T1000 (cell line): ENCODE measurements at places on chromosomes 6 and 20.

- no peak for DNase-seq
Measured at GRCh38 chr20:15047601-15048000, 710.2 kb upstream of the FLRT3 start.

DNA sequence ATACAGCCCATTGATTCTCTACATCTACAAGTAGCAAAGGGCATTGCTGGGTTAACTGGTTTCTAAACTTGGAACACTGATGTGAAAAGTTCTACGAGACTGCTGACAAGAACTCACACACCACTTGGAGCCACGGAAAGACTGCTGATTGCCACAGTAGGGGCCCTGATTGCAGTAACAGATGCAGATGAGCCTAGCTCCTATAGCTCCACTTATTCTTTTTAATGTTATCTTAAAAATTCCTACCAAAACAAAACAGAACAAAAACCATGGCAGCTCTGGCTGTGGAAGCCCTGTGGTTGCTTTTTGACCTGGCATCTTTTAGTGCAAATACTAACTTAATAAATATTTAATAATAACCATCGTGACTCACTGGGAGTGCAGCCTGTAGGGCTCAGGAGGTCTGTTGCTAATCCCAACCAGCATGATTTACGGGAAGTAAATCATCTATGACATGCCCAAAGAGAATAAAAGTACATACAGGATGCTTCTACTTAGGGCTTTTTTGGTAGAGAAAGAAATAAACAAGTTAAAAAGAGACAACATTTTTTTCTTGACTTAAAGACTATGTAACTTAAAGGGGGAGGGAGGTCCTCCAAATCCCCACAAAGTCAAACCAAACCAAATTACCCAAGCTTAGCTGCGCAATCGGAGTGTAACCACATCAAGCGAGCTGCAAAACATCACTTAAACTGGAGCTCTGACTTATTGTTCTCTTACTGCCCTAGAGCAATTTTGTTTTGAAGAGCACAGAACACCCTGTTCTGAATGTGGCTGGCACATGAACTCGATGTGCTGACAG is 87.2 kb downstream of the FKBP5 start:
- peak; percentile 28 for DNase-seq

DNA sequence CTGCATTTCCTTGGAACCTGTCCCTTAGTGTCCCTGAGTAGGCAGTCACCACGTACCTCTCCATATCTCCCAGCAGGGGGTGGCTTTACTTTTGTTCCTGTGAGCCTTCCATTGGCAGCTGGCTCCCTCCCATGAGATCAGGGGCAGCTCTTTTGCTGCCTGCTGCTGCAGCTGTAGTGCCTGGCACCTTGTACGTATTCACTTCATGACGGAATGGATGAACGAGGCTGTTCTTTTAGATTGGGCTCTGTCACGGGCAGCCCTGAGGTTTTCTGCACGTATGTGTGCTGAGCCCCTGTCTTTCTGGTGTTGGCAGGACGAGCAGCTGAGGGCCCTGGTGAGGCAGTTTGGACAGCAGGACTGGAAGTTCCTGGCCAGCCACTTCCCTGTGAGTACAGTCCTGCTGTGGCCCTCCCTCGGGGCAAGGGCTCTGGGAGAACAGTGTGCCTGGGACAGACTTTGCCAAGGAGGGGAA is 14.6 kb downstream of the MYBL2 start:
- no peak for DNase-seq

GRCh38 chr6:99993533-99994251 is at the start of gene MCHR2:
Gene MCHR2 (minus strand): TSS chr6:99994223. CDS start chr6:99956147, 38,076 bp downstream.
- DNase-seq: no peak

GRCh38 chr6:47086051-47086770 is 44.1 kb upstream of the ADGRF1 start:
- DNase-seq: no peak

DNA sequence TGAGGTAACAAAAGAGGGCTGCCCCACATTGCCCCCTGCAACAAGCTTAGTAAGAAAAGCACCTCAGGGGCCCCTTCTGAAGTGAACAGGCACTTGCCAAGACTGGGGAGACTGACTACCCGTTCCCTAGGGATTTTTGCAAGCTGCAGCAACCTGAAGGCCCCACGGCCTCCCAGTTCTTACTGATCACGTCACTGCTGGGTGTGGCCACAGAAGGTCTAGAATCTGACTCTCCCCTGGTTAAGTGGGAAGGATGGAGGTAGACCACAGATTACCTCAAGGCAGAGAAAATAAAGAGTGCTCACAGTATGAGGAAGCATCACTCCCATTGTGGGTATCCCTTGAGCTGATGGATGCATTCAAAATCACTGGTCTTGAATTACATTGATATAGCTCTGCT is 201.5 kb upstream of the KCNQ5 start:
- DNase-seq: peak; percentile 6

GRCh38 chr6:164152611-164153010 is 738.1 kb downstream of the QKI start:
- DNase-seq: no peak

- no peak for DNase-seq
Measured at GRCh38 chr6:72446430-72446829, 175.4 kb upstream of the KCNQ5 start.

- DNase-seq: no peak
Measured at GRCh38 chr20:57268399-57269076, 2.1 kb upstream of the BMP7 start.

DNA sequence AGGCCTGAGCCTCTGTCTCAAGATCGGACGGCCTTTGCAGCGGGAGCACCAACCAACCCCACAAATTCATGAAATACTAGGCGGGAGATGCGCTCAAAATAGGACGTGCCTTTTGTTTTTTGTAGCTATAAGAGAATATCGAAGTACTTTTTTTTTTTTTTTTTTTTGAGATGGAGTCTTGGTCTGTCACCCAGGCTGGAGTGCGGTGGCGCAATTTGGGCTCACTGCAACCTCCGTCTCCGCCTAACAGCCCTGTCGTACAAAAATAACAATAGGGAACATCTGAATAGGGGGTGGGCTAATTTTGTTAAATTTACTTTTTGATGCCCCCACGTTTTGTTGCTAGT is 5.9 kb upstream of the TUBB2A start:
- DNase-seq: no peak

- peak; percentile 24 for DNase-seq
Measured at GRCh38 chr6:2749969-2750600, 637 bp downstream of the MYLK4 start.

- DNase-seq: no peak
Measured at GRCh38 chr20:62266851-62267250, 28.5 kb downstream of the OSBPL2 start.

- peak; percentile 12 for DNase-seq
Measured at GRCh38 chr6:12572896-12573827, 143.4 kb upstream of the PHACTR1 start.

DNA sequence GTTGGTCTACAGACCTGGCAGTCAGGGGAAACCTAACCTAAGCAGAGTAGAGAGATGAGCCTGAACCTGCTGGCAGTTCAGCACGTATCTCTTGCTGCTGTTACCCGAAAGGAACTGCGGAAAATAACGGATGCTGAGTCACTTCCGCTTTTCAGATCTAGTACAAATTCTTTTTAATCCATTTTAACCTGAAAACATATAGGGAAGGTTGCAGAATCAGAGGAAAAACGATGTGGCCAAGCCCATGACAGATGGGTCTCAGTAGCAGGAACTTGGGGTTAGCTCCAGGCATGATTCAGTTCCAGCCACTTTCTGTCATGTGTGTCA is 351.9 kb upstream of the PRND start:
- no peak for DNase-seq

DNA sequence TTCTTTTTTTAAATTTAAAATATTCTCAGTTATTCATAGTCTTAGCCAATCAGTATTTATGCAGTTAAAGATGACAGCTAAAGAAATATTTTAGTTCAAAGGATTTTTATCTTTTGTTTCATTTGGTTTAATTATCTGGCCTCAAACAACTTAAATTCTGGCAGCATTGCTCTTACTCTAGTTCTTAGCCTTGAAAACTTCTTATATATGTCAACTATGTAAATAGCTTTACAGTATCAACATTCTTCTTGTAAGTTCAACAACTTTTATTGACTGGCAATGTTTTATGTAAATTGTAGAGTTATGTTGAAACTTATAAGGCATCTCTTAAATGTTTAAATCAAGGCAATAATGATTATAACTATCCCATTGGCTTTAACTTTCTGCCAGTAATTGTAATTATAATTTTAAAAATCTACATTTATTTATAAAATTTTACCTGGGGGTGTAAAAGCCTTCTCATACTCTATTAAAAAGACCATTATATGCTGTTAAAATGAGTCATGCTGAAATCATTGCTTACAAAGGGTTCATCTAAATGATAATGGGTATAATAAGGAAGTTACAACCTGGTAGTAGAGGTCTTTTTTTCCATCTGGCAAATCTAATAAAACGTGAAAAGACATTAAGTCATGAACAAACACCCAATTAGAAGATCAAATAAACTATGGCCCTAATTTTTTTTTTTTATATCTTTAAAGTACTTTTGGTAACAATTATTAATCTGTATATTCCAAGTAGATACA is 45.8 kb upstream of the FAM184A start:
- DNase-seq: no peak

GRCh38 chr6:46220352-46221221 is 49.8 kb upstream of the ENPP5 start:
- no peak for DNase-seq

DNA sequence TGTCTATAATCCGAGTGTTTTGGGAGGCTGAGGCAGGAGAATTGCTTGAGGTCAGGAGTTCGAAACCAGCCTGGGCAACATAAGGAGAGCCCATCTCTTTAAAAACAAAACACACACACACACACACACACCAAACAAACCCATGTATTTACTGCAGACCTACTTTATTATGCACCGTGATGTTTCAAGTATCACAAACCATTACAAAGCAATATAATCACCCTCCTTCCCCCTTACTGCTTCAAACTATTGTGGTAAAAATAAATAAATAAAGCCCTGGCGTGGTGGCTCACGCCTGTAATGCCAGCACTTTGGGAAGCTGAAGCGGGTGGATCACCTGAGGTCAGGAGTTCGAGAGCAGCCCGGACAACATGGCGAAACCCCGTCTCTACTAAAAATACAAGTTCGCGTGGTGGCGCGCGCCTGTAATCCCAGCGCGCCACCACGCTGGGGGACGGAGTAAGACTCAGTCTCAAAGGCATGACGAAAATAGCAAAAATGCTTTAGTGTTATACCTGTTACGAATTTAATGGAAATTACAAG is 1.5 kb downstream of the TBCC start:
- no peak for DNase-seq

DNA sequence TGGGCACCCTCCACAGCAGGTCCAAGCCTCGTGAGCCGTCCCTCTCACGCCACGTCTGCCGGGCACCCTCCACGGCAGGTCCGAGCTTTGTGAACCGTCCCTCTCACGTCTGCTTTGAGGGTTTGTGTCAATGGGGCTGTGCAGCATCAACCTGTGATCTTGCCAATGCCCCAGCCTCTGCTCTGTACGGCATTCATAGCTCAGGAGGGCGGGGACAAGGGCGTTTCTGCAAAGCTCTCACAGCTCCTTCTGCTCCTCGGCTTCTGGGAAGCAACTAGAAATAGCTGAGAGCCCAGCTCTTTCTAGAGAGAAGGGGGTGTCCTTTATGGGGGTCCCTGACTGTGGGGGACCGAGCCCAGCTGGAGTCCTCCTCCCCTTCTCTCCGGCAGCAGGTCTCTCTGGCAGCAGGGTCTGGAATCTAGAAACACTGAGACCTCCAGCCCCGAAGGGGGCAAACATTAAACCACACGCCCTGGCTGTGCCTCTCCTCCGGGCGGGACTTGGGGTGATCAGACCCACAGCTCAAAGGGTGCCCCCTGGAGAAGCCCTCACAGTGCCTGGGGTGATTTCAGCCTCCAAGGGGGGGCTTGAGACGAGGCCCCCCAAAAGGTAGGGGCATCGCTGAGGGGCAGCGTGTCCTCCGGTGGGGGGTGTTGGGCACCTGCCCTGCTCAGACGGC is 41.2 kb upstream of the CHRNA4 start:
- no peak for DNase-seq

GRCh38 chr20:3658019-3658715 is 5.0 kb downstream of the GFRA4 start:
- no peak for DNase-seq

- DNase-seq: no peak
Measured at GRCh38 chr20:13875265-13875811, 90.5 kb downstream of the NDUFAF5 start.

DNA sequence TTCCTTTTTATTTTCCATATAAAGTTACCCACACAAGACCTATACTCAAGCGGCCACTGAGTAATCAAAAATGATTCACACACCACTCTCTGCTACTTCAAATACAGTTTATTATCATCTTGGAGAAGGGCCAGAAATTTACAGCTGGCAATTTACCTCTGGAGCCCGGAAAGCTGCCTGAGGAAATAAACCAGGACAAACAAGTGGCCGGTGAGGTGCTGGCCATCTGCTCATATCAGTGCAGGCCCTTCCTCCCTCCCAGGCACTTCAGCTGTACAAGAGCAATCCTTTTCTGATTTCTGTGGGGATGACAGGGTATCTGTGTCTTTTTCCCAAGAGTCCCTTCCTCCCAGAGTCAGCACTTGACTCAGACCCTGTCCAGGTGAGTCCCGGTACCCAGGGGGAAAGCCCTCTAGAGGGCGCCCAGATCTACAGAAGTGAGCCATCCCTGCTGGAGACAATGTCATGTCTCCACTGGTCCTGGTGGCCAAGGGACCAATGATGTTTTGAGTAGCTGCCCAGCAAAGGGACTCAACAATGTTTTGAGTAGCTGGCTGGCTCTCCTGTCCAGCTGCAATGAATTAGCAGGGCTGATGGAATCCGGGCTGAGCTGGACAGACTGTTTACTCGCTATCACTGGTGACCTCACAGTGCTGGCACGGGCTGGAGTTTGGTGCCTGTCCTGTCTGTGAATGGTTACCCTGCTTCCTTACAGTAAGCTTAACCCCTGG is 23.6 kb downstream of the LRP11 start:
- no peak for DNase-seq

- no peak for DNase-seq
Measured at GRCh38 chr6:39198528-39198927, 30.7 kb downstream of the KCNK5 start.

- no peak for DNase-seq
Measured at GRCh38 chr6:163974322-163974721, 559.8 kb downstream of the QKI start.

- no peak for DNase-seq
Measured at GRCh38 chr6:41578217-41579087, 32.3 kb downstream of the FOXP4 start.

GRCh38 chr6:1575210-1576041 is 34.3 kb upstream of the FOXC1 start:
- DNase-seq: no peak

- DNase-seq: no peak
Measured at GRCh38 chr6:10479939-10480700, 41.0 kb upstream of the GCNT2 start.
